ENCODE measurements at places on chromosomes 3 and 15.

GRCh38 chr3:196994056-196994455, 25.4 kb upstream of the PIGZ start:
- no peak for DNase-seq

GRCh38 chr3:185021256-185021655, 131.6 kb downstream of the C3orf70 start:
- DNase-seq = no peak

GRCh38 chr3:78621061-78621716, 1146.6 kb downstream of the ROBO1 start:
- no peak for DNase-seq

GRCh38 chr3:14485981-14486380, 54.2 kb downstream of the GRIP2 start:
- DNase-seq = no peak

DNA sequence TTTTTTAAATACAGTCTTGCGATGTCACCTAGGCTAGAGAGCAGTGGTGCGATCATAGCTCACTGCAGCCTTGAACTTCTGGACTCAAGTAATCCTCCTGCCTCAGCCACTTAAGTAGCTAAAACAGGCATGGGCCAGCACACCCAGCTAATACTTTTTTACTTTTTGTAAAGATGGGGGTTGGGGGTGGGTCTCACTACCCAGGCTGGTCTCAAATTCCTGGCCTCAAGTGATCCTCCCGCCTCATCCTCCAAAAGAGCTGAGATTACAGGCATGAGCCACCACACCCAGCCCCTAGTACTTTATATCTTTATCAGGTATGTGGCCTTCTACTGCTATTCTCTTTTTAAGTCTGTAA, 8.3 kb downstream of the PEAK1 start:
- no peak for DNase-seq

- DNase-seq = no peak
These were observed 44.8 kb downstream of the PDIA5 start for GRCh38 chr3:123111640-123112039.

GRCh38 chr3:112373476-112373875, 40.5 kb downstream of the CD200 start:
- no peak for DNase-seq

DNA sequence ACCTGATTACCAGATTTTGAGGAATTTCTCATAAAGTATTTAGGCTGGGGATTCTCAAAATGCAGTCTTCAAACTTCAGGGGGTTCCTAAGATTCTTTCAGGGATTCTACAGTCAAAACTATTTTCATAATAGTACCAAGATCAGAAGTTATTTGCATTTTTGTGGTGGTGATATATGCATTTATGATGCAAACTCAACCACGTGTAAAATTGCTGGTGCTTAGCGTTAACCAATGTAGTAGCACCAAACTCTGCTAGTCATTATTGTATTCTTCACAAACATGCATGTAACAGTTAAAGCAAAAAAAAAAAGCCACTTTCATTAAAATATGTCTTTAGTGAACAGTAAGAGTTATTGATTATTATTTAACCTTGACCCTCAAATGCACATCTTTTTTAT, 274.9 kb upstream of the DNAJC19 start:
- DNase-seq = no peak

- DNase-seq = no peak
These were observed 256.5 kb upstream of the AGTR1 start for GRCh38 chr3:148441191-148441590.

- no peak for DNase-seq
These were observed 14.3 kb upstream of the PIK3R4 start for GRCh38 chr3:130760922-130761321.

- DNase-seq = no peak
These were observed 83.8 kb upstream of the SUCLG2 start for GRCh38 chr3:67737906-67738865.

- DNase-seq = no peak
These were observed 113.2 kb downstream of the PPP2R3A start for GRCh38 chr3:136078421-136079364.

GRCh38 chr3:61938878-61939549, 377.6 kb downstream of the PTPRG start:
- no peak for DNase-seq

DNA sequence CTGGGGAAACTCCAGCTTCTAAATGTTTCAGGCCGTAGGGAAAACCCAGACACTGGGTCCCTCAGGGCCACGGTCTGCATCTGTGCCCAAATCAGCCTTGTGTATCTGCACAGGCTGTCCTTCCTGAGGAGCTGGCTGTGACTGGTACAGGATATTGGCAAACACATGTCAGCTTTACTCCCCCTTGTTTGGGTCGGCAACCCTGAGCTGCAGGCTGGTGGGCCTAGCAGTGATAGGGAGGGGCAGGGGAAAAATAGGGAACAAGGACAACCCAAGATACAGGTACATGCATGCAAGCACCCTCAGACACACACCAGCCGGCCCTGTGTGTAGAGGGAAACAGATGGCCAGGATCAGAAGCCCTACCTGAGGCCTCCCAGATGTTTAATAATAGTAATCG, 28.7 kb upstream of the HCN4 start:
- no peak for DNase-seq

GRCh38 chr15:70488002-70488605, 275.3 kb downstream of the UACA start:
- peak; percentile 75 for DNase-seq

- DNase-seq = no peak
These were observed 9.6 kb upstream of the ABTB1 start for GRCh38 chr3:127663151-127663550.

Data from HS-27A (cell line).